LHCN-M2 (cell line): ENCODE measurements at places on chromosomes 6 and 20.
A peak's percentile ranks its signal among the peaks of the same experiment; 100 is the strongest.

- DNase-seq = peak; percentile 97
Measured at GRCh38 chr6:28985462-28986164, 19.5 kb downstream of the ZNF311 start.

GRCh38 chr20:19298652-19299051 is 86.2 kb downstream of the SLC24A3 start:
- no peak for DNase-seq

GRCh38 chr20:47150403-47151152 is 205.9 kb downstream of the ZMYND8 start:
- DNase-seq = peak; percentile 62

GRCh38 chr6:70151616-70152015 is 151.3 kb downstream of the COL9A1 start:
- peak; percentile 87 for DNase-seq

- DNase-seq = peak; percentile 40
Measured at GRCh38 chr6:54307439-54307910, 766 bp upstream of the TINAG start.

DNA sequence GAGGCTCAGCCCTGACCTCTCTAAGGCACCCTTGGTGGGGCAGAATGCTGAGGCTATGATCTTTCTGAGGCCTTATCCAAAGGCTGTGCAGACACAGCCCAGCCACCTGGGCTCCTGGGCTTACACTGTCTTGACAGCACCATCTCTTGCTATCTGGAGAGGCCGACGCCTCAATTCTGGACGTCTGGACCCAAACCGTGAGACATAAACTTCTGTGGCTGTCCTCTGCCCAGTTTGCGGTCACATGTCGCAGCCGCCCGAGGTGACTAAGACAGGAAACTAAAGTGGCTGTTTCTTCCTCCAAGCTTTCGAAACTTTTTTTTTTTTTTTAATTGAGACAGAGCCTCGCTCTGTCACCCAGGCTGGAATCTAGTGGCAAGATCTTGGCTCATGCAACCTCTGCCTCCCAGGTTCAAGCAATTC is 49.3 kb downstream of the PRR18 start:
- DNase-seq = no peak

DNA sequence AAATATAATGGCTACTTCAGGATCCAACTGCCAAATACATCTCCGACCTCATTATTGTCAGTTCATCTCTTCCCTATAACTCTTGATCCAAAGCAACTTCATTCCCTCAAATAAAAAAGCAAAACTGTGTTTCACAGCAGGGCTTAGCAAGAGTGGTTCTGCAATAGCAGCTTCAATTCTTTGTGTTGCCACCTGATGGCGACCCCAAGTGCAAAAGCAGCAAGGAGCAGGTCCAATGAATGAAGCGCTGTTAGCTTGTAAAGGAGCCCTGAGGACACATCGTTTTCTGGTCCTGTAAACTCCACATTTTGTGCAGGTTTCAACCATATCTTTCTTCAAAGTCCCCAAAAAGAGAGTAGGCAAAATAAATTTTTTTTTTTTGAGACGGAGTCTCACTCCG is 19.6 kb downstream of the RTN4IP1 start:
- peak; percentile 36 for DNase-seq

- DNase-seq = no peak
Measured at GRCh38 chr20:41540459-41540858, 77.7 kb downstream of the CHD6 start.

GRCh38 chr20:63167026-63167917 is 48.7 kb downstream of the YTHDF1 start:
- no peak for DNase-seq
